ENCODE measurements at places on chromosomes 7 and 10.

GRCh38 chr7:117750612-117751563 lies 122.4 kb downstream of the CTTNBP2 start:
- no peak for DNase-seq

DNA sequence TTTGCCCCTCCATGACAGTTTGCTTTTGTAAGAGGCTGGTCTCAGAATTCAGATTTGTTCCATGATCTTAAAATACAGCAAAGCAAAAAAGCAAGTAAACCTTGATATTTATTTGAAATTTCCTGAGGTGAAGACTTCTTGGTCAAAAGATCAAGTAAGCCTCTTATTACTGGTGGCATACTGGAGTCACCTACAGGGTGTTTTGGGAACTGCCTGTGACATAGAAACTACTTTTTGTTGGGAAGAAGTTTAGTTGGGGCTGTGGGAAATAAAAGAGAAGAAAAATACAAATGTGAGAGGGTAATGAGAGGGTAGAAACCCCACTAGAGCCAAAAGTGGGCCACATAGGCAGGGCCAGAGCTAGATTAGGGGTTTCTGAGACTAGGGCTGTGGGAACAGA lies 217.9 kb downstream of the OTUD1 start:
- DNase-seq: no peak

DNA sequence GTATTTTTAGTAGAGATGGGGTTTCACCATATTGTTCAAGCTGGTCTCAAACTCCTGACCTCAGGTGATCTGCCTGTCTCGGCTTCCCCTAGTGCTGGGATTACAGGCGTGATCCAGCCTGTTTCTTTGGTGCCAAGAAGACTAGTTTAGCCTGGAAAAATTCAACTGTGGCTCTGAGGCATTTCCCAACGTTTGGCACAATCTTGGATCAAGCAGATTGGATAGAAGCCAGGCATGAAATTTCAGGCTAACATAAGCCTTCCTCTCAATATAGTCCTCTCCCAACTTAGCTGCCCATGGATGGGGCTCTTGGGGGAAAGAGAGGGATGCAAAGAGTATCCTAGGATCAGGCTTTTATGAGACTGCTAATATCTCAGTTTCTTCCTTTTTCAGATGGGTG lies 53.8 kb downstream of the APBB1IP start:
- no peak for DNase-seq

GRCh38 chr10:75451831-75452230 lies 20.4 kb downstream of the LRMDA start:
- no peak for DNase-seq

- no peak for DNase-seq
These were observed 50.9 kb downstream of the DCLRE1A start for GRCh38 chr10:113802997-113803396.

DNA sequence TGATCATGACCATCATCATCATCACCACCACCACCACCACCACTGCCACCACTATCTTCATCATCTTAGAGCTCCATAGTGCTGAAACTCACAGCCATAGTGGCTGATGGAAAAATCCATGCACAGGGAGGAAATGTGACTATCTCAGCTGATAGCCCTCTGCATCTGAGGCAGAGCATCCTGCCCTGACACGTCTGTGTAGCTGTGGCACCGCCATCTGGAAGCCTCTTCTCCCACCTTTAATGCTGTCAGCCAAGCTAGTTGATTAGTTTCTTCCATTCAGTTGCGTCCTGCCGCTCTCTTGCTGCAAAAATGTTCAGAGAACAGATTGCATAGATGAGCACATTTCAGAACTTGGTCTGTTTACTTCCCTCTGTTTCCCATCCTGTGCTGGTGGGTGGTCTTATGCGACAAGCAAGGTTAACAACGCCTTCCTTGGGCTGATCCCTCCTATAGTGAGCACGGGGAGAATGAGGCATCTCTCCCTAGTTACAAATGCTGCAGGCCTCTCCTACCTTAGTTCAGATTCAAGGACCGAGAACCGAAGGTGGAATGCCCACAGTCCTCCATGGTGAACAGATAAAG lies 478.6 kb downstream of the PLXNA4 start:
- DNase-seq: no peak

- no peak for DNase-seq
These were observed 141.7 kb upstream of the SEMA3A start for GRCh38 chr7:84336303-84336702.

- DNase-seq: no peak
These were observed 24.9 kb downstream of the GSTO2 start for GRCh38 chr10:104293781-104294321.

- peak; percentile 59 for DNase-seq
These were observed 50.0 kb upstream of the ITGB8 start for GRCh38 chr7:20280475-20281351.

- no peak for DNase-seq
These were observed 664.0 kb downstream of the XPNPEP1 start for GRCh38 chr10:109259293-109259692.

- no peak for DNase-seq
These were observed at the start of gene TMEM229A for GRCh38 chr7:124032369-124033094. TMEM229A (minus strand) TSS chr7:124033067; CDS start chr7:124033003, 64 bp downstream.

DNA sequence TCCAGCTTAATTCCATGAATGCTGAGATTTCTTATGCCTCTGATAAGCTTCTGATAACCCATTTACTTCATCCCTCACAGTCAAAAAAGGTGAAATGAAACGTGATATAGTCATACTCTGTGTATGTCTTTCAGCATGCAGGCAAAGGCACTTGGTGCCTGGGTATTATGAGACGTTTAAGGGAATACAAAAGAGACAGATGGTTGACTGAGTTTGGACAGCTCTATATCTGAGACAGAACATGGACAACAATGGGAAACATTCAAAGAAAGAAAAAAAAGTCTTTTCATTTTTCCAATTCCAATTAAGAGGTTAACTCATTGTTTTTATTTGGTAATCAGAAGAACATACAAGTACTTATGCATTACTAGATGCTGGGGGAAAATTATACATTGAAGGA lies 96.2 kb downstream of the PPP1R17 start:
- no peak for DNase-seq

- no peak for DNase-seq
These were observed 899 bp downstream of the PUS7 start for GRCh38 chr7:105521027-105521716.

DNA sequence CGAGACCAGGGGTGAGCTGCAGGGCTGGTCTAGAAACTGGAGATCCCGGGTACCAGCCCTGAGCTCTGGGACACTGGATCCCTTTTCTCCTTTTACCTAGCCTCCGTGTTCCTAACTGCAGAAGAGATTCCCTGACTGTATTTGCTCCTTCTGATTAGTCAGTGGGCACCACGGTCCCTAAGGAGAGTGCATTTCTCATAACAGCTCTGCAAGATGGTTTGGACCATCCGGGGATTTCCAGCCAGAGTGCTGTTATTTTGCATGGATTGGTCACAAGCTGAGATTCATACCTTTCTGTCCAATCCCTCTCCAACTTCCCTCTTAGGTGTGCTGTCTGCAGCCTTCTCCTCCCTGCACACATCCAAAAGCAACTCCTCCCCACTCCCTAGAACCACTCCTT lies 122.6 kb downstream of the MYL10 start:
- no peak for DNase-seq

GRCh38 chr7:91784469-91784868 lies 96.0 kb downstream of the MTERF1 start:
- DNase-seq: peak; percentile 44

DNA sequence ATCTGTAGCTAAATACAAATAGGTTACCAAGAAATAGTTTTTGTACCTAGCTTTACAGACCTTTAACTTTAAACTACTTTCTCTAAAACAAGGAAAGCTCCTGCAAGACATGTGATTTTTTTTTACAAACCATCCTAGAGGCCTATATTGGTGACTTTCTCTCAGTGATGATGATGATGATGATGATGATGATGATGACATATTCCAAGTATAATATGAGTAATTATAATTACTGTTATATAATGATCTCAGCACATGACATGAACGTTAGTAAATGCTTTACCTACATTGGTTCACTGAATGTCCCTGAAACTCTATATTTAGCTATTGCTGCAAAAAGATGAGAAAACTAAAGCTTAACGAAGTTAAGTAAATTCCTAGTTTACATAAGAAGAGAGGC lies 107.9 kb upstream of the LRGUK start:
- no peak for DNase-seq

GRCh38 chr10:56547163-56547562 lies 186.1 kb upstream of the ZWINT start:
- no peak for DNase-seq

DNA sequence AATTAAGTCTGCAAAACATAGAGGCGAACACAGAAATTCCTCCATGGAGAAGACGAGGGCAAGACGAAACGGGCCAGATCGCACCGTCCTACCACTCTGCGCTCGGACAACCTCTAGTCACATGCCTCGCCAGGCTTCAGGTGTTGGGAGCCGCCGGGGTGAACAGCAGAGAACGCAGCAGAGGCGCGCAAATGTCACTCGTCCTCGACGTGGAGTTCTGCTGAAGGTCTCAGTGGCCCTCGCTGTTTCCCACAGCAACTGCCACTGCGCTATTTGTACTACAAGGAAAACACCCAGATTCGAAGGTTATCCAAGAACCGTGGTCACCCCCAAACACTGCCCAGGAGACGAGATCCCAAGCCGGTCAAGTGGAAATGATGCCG lies 9.2 kb downstream of the CTBP2 start:
- DNase-seq: no peak

- DNase-seq: no peak
These were observed 461 bp upstream of the FIGNL1 start for GRCh38 chr7:50450590-50451032.

DNA sequence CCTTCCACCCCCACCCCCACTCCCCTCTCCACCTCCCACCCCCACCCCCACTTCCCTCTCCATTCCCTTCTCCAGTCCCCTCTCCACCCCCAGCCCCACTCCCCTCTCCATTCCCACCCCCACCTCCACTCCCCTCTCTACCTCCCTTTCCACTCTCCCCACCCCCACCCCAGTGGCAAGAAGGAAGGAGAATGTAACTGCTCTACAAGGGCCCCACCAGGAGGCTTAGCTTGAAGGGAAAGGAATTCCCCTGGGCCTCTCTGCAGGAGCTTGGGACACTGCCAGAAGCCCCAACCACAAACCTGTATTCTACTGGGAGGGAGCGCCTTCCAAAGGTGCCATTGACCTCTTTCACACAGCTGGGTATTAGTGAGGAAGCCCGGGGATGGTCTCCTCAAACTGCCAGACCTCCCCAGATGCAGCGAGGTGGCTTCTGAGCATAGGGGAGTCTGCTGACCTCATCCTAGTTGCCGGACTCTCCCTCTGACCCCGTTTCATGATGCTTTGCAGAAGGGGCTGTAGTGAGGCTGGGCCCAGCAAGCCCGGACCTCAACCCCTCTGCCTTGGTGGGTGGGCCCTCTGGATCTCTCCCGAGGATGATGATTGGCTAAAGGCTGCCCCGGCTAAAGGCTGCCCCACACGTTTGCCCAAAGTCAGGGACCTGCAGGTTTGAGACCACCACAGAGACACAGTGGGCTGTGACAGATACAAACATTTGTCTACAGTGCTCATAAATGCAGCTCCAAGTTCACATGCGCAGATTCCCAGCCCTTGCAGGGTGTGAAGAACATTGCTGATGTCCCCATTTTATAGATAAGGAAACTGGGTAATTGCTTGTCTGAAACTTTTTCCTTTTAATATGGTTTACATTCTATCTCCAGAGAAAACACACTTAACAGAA lies 2.9 kb downstream of the DEPP1 start:
- peak; percentile 39 for DNase-seq

DNA sequence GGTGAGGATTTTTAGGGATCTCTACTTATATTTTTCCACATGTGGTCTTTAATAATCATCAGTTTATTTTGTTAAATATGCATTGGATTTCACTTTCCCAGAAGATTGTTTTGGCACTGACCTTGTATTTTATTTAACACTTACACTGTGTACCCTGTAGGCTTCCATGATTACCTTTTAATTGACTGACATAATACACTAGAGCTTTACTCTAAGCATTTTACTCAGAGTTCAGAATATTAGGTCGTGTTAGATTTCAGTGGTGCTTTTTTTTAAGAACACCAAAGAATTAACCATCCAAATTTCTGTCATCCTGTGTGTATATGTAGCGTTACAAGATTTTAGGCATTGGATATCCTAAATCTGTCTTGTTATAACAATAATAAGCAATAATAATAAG lies 23.1 kb downstream of the CASD1 start:
- no peak for DNase-seq

DNA sequence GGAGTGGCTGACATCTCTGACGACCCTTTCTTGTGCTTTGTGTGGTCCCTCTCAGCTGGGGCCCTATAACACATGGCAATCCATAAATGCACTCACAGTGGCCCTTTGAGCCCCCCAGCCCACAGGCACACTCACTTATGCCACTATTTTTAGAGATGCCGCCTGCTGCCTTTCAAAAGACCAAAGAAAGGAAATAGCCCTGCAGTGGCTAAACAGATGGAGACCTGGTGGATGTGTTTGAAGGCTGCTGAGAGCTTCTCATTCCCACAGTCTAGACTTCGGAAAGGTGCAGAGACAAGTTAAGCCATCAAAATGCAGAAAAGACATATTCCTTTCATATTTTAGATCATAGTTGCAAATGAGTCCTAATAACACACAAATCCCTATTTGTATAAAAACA lies 42.0 kb upstream of the PDZD8 start:
- DNase-seq: no peak

GRCh38 chr7:140885735-140886334 lies 38.9 kb downstream of the BRAF start:
- DNase-seq: no peak

GRCh38 chr10:91745090-91745831 lies 53.0 kb upstream of the TNKS2 start:
- DNase-seq: no peak

GRCh38 chr7:118846977-118847376 lies 622.5 kb downstream of the ANKRD7 start:
- no peak for DNase-seq

GRCh38 chr10:78326372-78326771 lies 292.7 kb downstream of the RPS24 start:
- no peak for DNase-seq

DNA sequence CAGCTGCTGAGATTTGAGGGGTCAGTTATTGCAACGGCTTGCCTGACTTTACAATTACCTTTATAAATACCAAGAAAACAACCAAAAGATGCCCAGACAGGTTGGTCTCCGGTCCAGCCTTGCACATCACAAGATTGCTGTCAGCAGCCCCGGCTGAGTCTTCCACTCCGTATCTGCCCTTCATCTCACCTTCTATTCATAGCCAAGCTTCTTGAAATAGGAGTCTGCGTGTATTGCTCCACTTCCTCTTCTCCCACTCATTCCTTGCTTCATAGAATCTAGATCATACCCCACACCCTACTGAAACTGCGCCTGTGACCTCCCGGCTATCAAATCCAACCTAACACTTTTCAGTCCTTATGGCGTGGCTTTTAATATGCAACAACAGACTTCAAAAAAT lies 31.1 kb upstream of the USP6NL start:
- DNase-seq: no peak

GRCh38 chr7:14698239-14698638 lies 204.3 kb downstream of the DGKB start:
- DNase-seq: no peak

- no peak for DNase-seq
These were observed 112.5 kb upstream of the PRSS1 start for GRCh38 chr7:142636751-142637150.

- no peak for DNase-seq
These were observed 8.8 kb downstream of the ZNF853 start for GRCh38 chr7:6624246-6624611.

GRCh38 chr7:65390588-65390987 lies 16.9 kb downstream of the ZNF92 start:
- DNase-seq: no peak

Data from fibroblast of skin of left quadriceps (primary cell).